ENCODE measurements at places on chromosomes 16 and 17.
A peak's percentile ranks its signal among the peaks of the same experiment; 100 is the strongest.

GRCh38 chr16:68131813-68132706 lies 46.9 kb downstream of the NFATC3 start:
- DNase-seq: no peak

DNA sequence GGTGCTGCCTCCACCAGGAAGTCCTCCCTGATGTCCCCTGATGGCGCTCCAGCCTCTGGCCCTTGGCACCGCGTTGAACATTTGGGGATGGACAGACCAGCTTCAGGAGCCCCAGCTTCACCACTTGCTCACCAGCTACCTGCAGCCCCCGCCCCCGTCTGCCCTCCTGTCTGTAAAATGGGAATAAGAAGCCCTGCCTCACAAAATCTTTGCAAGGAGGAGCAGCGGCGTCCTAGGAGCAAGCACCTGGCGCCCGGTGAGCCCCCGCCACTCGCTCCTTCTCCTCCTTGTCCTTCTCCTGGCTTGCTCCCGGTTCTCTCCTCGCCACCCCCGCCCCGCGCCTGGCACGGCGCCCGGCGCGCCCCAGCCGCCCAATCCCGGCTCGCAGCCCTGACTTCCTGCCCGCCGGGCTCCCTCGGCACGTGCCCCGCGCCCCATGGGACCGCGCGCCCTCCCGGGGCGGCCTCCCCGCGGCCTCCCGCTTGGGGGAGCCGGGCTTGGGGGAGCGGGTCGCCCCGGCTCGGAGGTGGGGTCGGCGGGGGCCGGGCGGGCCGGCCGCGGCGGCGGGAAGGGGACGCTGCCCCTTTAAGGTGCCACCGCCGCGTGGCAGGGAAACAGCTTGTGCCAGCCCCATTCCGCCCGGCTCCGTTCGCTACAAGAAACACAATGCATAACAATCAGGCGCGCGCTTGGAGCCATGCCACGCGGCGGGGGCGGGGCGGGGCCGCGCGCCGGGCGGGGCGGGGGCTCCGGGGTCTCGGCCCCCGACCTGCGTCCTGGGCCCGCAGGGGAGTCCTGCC lies 9.1 kb upstream of the PPP1R1B start:
- DNase-seq: peak; percentile 69

DNA sequence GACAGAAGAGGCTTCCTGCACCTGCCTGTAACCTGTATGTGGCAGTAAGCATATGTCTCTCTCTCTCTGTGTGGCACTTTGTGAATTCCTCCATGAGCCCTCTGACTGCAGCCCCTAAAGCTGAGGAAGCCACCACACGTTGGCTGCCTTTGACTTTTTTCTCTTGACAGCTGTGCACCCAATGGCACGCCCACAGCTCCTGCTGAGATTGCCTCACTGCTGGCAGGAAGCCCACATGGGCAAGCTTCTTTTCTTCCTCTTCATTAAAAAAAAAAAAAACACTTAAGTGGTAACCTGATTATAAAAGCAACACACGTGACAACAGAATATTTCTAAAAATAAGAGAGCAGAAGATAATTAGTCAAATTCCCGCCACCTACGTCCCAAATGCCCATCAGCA lies 34.0 kb upstream of the PIRT start:
- no peak for DNase-seq

DNA sequence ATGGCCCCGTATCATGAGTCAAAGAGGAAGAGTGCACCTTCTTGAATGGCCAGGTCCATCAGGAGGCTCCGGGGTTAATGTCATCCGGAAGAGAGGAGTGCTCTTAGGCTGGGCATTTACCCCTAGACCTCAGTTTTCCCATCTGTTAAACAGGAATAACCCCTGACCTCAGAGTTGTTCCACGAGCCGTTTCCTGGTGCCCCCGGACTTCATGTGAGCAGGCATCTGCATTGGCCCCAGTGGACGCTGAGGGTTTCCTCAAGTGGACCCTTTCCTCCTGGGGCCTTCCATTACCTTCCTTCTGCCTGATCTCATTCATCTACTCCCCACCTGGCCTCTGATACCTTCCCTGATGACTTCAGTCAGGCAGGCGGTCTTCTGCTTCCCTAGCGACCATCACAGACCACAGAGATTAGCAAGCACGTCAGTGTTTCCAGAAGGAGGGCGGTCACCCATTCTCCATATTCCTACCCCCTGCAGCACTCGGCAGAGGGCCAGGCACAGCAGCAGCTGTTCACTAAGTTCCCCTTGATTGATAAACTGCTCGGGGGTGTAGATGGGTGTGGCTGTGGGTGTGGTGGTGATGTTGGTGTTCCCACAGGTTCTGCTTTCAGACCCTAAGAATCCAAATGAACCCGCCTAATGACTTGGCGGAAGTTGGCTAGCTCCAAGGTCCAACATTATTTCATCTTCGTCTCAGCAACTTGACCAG lies 346.6 kb upstream of the TNRC6C start:
- DNase-seq: no peak

- no peak for DNase-seq
Measured at GRCh38 chr16:84678541-84678940, 21.3 kb upstream of the USP10 start.

DNA sequence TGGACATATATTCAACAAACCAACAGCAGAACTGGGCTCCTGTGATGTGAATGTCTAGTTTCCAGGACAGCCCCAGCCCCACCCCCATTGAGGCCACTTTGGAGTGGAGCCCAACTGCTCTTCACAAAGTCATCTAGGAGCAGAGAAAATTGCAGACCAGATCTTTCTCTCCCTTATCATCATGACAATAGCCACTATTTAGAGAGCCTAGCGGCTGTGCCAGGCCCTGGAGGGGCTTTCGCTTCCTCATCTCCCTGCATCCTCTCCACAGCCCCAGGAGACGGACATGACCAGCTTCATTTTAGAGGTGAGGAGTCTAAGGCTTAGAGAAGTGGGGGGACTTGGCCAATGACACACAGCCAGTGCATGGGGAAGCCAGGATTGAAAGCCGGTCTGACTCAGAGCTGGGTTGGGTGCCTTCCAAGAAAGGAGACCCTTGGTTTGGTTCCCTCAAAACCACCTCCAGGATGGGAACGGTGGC lies 1.4 kb downstream of the PRSS8 start:
- DNase-seq: no peak

DNA sequence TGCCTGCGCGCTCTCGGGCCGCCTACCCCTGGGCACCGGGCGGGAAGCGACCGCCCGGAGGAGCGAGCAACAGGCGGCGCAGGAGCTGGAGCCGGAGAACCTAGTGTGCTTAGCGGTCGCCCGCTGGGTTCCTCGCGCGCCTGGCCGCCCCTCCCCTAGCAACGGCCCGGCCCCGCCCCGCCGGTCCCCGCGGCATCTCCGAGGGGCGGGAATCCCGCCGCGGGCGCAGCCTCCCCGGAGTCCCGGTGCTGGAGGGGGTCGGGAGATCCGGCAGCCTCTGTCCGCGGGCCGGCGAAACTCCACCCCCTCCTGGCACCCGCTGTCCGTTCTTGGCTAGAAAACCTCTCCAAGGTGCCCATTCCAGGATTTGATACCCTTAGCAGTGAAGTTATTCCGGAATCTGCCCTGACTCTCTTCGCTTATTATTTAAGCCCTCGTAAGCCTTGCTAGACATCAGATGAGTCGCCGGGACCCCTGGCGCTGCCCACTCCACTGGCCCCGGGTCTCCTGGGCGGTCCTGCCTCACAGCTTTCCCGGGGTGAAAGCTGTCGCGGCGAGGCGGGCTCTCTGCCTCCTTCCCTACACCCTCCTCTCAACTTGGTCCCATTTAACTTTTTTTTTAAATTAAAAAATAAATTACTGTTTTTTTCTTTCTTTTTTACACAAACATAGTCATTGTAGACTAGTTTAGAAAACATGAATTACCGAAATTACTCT lies at the start of gene RPRML:
Gene RPRML, minus strand, starts transcription at position 107 of the 717 bp plus-strand sequence. CDS start 246 bp downstream, outside the sequence.
- DNase-seq: peak; percentile 70

GRCh38 chr16:19687279-19687678 lies 30.7 kb downstream of the KNOP1 start:
- DNase-seq: no peak

DNA sequence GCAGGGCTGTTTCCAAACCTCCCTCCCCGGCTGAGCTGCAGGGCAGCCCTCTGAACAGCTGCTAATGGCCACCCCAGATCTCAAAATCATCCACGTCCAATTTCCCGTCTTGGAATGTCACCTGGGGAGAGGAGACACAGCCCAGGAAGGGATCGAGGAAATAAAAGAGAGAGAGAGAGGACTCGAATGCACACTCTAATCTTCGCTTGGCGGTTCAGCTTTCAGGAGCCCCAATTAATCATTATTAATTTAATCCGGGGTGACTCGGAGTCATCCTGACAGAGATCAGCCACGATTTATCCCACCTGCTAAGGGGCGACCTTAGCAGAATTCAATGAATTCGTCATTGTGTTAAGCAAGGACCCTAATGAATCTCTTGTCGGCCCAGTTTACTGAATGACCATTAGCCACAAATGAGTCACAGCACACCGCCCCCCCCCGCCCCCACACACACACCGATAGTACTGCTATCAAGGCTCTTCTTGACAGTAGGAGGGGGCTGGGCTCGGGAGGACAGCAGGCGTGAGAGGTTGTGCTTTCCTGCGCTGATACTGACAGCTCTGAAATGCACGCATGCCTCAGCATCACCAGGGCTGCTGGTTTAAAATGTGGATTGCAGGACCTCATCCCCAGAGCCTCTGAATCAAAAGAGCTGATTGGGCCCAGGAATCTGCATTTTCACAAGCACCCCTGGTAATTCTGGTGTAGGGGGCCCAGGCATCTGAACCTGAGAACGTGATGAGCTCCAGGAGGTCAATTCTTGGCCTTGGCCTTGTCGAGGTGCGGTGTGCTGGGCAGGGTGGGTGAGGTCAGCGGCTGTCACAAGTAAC lies 190.0 kb upstream of the CIBAR2 start:
- DNase-seq: no peak

DNA sequence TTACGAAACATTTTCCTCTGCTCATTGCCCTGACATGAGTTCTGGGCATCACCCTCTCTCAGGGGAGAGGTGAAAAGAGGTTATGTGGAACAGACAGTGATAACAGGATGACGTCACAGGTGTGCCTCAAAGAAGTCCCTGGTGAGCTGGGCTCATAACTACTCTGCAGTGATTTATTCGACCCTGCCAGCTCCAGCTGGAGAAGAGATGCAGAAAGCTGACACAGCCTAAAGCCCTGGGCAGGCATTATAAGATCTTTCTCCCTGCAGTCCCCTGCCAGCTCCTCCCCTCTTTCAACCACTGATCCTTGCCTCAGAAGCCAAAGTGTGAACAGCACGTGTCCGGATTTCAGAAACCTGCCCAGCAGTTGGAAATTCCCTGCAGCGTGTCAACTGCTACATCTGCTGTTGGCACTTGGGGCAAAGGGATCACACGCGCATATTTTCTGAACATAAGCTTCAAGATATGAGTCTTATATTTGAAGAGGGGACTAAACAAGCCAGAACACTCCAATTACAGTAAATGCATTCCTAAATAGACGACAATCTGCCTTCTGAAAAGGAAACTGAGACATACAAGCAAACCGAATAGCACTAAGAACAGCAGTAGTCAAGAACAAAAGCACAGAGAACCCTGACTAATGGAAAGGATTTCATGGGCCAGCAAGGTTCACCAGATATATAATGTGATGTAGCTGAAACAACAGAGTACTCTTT lies 80.5 kb downstream of the SMG6 start:
- peak; percentile 82 for DNase-seq

DNA sequence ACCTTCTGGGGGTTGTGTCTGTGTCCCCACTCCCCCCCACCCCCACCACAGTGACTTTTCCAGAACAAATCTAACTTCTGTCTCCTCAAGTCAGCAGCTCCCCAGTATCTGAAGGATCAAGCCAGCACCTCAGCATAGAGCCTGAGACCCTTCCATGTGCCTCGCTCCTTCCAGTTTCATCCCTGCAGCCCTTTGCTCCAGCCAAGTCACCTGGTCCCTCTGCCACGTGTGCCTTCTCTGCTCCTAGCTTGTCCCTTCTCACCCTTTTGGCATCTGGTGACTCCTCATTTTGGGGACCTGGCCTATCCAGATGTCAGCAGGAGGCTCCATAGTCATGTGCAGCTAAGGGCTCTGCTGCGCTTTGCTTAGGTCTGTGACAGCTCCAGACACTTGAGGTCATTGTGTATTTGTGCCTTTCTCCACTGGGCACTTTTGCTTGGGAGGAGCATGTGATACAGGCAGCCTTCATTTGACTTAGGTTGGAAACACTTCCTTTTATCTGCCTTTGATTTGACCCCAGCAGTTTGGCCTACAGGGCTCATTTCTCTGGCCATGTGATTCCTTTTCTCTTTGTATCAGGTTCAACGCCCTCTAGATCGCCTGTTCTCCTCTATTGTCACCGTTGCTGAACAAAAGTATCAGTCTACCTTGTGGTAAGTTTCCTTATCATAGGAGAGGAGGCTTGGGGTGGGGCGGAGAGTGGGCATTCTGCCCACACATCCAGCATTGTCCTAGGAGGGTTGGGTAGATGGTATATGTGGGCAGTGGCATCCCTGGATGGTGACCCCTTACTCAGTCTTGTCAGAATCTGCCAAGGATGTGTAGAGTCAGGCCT lies 7.1 kb upstream of the NFATC3 start:
- no peak for DNase-seq

DNA sequence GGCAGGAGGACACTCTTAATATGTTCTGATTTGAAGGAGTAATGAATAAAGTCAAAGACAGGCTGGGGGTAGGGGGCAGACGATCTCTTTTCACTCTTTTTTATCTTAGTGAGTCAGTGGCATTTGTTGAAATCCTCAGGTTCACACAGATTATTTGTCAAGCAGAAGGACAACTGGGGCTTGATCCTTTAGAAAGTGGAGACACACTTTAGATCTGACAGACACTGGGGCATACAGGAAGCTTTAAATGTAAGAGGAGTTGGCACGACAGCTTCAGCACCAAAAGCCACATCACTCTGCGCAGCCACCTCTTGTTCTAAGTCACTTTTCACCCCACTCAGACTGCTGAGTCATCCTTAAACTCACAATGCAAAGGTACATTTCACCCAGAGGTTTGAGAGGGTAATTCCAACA lies 121.5 kb downstream of the STXBP4 start:
- no peak for DNase-seq

DNA sequence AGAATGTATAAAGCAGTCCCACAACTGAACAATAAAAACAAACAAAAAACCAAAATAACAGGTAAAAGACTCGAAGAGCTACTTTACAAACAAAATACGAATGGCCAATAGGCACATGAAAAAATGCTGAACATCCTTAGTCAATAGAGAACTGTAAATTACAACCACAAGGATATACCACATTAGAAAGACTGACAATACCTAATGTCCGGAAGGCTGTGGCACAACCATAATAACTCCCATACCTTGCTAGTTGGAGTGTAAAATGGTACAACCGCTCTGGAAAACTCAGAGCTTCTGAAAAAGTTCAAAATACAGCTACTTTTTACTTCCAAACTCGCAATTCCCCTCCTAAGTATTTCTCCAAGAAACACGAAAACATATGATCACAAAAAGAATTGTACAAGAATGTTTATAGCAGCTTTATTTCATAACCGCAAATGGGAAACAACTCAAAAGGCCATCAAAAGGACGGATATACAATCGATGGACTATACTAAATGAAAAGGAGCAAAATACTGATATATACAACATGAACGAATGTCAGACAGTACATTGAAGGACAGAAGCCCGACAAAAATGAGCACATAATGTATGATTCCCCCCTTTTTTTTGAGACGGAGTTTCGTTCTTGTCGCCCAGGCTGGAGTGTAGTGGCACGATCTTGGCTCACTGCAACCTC lies 2.3 kb downstream of the TP53 start:
- no peak for DNase-seq

GRCh38 chr17:66474806-66475497 lies 172.5 kb downstream of the PRKCA start:
- no peak for DNase-seq
